Right kidney (tissue), 9 donors: ENCODE measurements at places on chromosomes 5 and 9.

DNA sequence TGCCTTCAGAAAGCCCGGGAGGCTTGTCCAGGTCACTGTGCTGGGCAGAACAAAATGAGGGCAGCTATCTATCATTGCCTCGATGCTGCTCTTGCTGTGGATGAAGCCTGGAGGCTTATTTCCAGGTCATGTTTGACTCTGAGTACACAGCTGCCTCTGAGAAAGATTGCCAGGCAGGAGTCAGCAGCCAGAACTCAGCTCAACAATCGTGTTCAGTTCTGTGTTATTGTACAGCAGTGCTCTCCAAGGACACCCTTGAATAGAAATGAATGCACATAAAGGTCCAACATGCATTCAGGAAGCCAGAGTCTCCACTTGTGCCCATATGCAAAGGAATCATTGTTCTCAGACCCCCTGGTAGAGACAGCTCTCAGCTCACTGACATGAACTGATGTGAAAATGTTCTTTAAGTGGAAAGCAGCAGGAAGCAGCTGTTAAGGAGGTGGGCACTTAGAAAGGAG, 61.7 kb upstream of the ZFR start:
- peak; percentile 17 for DNase-seq

DNA sequence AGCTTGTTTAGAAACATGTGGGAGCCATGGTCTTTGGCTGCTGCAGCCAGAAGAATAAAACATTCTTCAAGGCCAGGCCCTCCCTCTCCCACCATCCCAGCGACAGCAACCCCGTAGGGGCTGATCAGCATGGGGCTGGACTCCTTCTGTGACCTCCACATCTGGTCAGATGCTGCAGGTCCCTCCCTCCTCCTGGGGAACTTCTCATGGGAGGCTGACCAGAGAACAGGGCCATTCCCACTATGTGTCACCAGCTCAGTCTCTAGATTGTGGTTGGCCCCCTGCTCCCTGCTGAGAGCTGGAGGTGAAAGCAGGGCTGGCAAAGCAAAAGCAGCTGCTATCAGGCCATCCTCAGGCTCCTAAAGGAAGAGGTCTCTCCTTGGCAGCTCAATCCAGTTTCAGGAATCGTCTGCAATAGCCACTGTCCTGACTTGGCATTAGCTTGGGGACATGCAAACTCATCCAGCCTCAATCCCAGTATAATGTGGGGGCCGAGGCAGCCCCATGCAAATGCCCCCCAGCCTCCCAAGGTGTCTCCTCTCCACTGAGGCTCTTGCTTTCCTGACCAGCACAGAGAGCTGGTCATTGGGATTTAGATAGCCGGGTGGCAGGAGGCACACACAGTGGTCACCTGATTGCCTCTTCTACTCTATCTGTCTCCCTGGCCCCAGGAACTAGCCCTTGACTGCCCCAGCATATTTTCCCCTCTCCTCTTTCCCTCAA, 81.5 kb downstream of the NRG2 start:
- no peak for DNase-seq

- no peak for DNase-seq
Observed at GRCh38 chr5:170623576-170624181, 119.9 kb downstream of the KCNIP1 start.

DNA sequence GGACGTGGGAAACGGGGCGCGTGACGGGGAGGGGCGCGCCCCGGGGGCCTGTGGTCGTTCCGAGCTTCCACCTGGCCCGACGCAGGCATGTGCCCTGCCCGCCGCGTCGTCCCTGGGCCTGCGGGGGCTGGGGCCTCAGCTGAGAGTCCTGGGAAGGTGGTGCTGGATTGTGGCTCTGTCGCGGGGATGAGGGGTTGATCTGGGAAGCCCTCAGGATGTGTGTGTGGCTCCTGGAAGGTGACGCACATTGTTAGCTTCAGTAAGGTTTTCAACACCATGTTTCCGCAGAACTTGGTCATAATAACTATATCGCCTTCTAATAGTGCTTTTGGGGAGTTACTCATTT, 589.1 kb downstream of the MTRR start:
- DNase-seq = no peak

- DNase-seq = no peak
Observed at GRCh38 chr5:18764161-18764560, 1129.9 kb downstream of the TAF11L14 start.

GRCh38 chr5:16550316-16550952, 66.4 kb downstream of the RETREG1 start:
- no peak for DNase-seq

GRCh38 chr5:145502906-145503305, 332.2 kb downstream of the PRELID2 start:
- DNase-seq = no peak

DNA sequence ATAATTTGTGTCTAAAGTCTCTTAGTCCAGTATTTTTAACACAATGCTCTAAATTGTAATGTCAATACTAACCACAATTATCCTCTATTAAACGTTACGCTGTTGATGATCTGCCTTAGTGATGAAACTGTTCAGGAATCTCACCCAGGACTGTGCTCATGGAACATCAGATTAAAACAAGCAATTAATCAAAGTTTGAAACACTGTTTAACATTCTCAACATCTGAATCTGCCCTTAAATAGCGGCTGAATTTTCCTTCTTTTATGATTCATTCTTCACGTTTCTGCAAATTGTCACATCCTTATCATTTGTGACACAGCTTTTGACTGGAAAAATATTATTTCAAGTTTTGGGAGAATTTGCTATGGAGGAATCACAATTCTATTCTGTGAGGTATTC, 113.8 kb downstream of the MARCHF11 start:
- no peak for DNase-seq

- DNase-seq = no peak
Observed at GRCh38 chr9:93355827-93356226, 95.7 kb upstream of the FAM120A start.

GRCh38 chr5:151110992-151111391, 30.2 kb upstream of the TNIP1 start:
- DNase-seq = no peak

DNA sequence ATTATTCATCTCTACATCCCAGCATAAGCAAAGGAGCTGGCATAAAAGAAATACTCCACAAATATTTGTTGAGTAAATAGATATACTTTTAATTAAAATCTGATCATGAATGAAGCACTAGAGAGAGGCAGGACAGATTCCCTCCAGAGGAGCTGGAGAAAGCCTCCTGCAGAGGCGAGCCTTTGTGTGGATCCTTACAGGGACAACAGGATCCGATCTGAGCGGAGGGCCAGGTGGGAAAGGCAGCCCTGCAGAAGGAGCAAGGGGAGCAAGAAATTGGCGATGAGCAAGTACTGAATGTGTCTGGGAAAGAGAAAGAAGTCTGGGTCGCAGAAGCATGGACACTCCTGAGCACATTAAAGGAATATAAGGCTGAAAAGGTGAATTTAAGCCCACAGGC, 69.4 kb downstream of the EBF1 start:
- no peak for DNase-seq

- no peak for DNase-seq
Observed at GRCh38 chr9:98846081-98846480, 38.6 kb downstream of the GALNT12 start.
